ENCODE measurements at places on chromosomes 12 and 14.

DNA sequence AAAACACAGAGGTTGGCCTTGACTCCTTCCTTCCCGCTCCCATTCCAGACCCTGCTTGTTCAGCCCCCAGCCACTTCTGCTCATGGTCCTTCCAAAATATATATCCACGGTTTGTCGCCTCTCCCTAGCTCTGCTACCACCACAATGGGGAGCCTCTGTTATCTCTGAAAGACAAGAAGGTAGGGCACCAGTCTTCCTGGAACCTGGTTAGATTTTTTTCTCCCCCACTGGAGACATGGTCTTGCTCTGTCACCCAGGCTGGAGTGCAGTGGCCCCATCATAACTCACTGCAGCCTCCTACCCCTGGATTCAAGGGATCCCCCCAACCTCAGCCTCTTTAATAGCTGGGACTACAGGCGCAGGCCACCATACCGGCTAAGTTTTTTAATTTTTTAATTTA is 95.7 kb downstream of the PTPN11 start:
- DNase-seq, result no peak

DNA sequence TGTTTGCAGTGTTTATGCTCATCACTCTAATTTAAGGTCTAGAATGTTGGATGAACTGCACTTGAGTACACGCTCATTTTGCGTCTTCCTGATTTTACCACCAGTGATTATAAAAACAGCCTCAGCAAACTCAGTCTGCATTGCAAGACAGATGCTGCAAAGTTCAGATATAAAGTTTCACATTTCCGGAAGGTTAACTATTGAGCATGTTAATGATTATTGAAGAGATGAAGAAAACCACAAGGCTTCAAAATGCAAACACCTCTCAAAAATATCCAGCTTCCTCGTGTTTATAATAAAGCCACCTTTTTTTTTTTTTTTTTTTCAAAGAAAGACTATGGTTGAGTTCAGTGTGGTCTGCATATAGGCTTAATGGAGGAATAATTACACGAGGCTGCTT is 92.1 kb upstream of the BMP4 start:
- no peak for DNase-seq

DNA sequence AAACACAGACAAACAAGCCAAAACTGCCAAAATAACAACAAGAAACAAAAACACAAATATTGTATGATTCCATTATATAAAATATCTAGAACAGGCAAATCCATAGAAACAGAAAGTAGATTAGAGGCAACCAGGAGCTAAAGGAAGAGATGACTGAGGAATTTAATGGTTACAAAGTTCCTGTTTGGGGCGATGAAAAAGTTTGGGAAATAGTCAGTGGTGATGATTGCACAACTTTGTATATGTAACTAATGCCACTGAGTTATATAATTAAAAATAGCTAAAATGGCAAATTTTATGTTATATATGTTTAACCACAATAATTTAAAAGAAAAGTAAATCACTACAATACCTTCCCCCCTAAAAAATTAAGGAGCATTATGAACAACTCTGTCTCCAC is 24.5 kb downstream of the GNPTAB start:
- no peak for DNase-seq

DNA sequence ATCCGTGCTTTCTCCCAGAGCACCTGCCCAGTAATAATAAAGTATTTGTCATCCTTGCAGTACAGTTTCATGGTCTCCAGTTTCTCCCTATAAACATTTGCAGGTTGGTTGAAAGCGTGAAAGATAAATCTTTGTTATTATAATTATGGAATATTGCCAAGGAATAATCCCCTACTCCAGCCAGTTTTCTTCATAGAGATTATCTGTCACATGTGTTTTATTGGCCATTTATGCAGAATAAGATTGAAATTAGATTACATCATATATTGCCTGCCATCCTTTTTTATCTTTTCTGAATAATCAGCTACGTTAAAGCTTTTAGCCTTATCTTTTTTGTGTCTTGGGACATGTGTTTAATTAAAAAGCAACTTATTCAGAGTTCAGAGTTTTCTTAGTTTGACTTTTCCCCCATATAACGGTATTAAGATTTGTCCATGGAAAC is 168.0 kb downstream of the KICS2 start:
- no peak for DNase-seq

DNA sequence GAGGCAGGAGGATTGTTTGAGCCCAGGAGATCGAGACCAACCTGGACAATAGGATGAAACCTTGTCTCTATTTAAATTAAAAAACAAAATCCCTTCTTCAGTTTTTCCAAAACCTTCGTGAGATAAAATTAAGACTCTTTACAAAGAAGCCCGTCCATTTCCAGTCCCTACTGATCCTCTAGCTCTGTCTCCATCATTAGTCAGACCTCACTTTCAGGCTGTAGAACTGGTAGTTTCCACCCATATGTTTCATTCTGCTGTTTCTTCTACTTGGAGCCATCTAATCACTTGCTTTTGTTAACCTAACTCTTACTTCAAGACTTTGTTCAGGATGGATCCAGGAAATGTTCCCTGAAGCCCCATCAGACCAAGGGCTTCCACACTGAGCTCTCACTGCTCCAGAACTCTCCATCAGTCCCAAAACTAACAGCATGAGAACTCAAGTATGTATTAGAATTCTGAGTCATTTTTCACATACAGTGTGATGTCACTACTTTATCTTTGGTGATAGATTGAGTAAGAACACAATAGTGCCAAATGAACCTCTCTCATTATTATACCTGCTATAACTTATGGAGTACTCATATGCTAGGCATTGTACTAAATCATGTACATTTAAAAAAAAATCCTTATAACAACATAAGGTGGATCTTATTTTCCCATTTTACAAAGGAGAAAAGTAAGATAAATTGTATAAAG is 90.8 kb downstream of the PRICKLE1 start:
- no peak for DNase-seq

GRCh38 chr14:97074856-97075255 is 277.7 kb downstream of the VRK1 start:
- DNase-seq, result no peak

DNA sequence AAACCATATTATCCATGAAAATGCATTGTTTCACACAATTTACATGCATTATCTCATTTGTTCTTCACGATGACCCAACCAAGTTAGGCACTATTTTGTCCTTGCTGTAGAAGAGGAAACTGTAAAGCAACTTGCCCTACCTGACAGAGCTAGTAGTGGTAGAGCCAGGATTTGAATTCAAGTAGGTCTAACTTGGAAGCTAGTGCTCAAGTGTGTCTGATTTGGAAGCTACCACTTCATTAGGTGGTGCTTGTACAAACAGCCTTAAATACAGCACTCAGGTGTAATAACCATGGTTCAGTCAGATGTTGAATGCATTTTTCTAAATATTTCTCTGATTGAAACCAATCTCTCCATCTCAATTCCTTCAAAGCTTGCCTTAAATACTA is 123.6 kb downstream of the PAWR start:
- DNase-seq, result no peak

GRCh38 chr12:60269611-60270269 is 673.9 kb downstream of the SLC16A7 start:
- DNase-seq, result no peak

- DNase-seq, result no peak
Observed at GRCh38 chr12:93127107-93127560, 198.0 kb upstream of the EEA1 start.

DNA sequence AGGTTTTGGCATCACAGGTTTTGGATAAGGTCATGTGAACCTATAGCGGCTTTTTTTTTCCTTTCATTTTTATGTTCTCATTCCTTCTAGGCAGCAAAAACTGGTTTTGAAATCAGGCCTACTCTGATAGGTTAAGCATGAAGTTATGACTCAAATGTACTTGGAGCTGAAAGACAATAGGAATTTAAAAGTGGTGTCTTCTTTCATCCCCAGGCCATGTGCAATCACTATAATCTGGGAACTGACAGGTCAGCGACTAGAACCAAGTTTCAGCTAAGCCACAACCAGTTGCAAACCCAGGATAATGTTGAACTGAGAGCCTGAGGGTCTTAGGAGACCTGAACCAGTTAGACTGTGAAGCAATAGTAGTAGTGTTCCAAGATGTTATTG is 74.3 kb downstream of the ANO6 start:
- no peak for DNase-seq

- no peak for DNase-seq
Observed at GRCh38 chr12:55720894-55721444, 776 bp downstream of the RDH5 start.

GRCh38 chr12:57240926-57241401 is 10.0 kb downstream of the STAC3 start:
- DNase-seq, result no peak

- no peak for DNase-seq
Observed at GRCh38 chr14:34372786-34373185, 89.3 kb downstream of the SPTSSA start.

- no peak for DNase-seq
Observed at GRCh38 chr14:68079941-68080697, 260.5 kb downstream of the RAD51B start.

DNA sequence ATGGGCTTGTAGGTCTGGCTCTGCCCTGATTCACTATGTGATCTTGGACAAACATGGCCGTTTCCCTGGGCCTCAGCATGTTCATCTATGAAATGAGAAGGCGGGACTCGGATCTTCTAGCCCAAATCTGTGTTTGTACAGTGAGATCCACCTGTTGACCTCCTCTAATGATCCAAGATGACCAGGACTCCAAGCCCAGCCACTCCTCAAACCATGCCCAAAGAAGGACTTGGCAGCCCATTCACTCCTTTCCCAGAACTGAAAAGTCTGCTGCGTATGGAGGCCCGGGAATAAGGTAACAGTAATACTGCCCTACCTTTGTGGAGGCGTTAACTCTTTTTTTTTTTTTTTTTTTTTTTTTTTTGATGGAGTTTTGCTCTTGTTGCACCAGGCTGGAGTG is 39.9 kb downstream of the APPL2 start:
- DNase-seq, result no peak

GRCh38 chr14:73723406-73723796 is 9.2 kb upstream of the PNMA1 start:
- no peak for DNase-seq

GRCh38 chr12:97222391-97222790 is 240.2 kb upstream of the RMST start:
- no peak for DNase-seq

DNA sequence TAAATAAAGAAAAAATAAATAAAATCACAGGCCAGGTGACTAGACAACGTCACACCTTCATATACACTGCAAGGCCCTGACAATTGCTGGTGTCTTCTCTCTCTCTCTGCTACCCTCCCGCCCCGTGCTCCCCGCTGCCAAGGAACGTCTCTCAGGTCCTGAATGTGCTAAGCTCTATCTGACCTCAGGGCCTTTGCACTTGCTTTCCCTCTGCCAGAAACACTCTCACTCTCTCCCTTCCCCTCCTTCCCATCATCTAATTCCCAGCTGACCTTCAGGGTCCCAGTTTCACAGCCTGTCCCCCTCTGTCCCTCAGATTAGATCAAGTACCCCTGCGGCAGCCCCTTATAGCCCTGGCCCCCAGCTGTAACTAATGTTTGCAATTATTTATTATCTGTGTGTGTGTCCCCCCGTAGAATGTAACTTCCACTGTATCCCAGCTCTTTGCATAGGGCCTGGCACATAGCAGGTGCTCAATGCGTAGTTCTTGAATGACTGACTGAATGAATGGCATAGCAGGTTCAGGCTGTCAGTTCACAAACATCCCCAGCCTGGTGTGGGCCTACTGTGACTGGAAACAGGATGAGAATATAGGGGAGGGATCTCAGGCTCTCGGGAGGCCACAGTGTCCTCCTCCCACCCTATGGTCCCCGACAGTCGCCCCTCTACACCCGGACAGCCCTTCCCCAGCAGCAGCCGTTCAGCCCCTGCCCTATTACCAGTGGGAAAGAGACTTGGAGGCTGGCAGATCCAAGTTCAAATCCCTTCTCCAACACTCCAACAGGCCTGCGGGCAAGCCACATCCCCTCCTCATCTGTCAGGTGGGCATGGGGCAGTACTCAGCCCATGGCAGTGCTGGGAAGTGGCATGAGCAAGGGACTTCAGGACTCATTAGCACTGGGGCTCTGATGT is 6.6 kb downstream of the BEGAIN start:
- no peak for DNase-seq

GRCh38 chr14:92690171-92691011 is 58.0 kb downstream of the LGMN start:
- no peak for DNase-seq

DNA sequence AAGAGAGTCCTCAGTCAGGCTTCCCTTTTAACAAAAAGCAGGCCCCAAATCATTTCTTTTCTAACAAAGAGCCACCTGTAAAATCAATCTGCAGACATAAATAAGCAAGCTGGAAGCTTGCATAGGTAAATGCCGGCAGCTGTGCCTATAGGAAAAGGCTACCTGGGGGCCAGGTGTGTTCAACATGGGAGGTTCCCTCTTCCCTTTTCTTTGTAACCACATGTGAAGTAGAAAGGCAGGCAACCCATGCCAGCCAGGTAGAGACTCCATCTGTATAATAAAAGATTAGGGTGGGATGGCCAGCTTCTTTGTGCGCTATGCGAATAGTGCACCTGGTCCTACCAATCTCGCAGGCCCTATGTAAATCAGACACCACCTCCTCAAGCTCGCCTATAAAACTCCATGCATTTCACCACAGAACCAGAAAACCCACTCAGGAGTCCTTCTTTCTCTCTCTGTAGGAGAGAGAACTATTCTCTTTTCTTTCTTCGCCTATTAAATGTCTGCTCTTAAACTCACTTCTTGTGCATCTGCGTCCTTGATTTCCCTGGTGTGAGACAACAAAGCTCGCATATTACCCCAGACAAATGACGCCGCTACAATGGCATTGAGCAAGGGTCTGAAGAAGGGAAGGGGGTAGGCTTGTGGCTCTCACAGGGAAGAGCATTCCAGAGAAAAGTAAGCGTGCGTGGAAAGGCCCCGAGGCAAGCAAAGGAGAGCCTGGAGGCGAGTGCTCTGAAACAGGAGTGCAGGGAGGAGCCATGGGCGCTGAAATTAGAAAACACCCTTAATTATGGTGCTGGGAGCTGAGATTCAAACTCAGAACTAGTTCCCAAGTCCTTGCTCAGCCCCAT is 67.2 kb downstream of the TTC9 start:
- no peak for DNase-seq

DNA sequence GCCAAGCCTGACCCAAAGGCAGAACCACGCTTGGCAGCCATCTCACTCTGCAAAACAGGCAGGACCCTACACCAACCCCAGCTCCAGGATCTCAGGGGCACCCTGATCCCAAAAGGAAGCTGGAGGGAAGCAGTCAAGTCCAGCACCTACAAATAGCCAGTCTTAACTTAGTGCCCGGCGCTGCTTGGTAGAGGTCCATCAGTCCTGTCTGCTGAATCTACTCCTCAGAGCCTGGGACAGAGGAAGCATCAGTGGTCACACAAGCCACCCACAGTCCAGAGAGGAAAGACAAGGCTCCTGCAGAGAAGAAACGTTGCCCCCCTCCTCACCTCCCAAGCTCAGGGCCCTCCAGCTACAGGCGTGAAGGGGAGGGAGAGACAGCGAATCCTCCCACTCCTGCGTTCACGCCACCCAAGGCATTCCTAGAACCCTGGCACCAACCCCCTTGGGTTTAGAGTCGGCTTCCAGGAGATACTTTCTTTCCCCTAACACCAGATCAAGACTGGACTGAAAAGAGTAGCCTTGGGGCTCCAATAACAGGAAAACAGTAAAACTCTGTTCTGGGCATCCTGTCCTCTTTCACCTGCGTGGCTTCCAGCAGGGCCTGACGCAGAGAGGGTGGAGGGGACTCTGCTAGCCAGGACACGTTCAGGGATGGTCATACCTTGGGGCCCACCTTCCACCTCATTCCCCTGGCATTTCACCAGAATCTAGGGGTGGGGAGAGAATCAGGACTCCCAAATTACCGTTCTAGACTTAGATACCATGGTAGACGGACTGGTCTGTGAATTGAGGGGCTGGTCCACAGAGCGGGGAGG is 1.2 kb downstream of the PXN start:
- no peak for DNase-seq
